ENCODE measurements at places on chromosomes 1 and 21.

GRCh38 chr1:156308078-156308477 is 9.0 kb upstream of the VHLL start:
- no peak for DNase-seq

- no peak for DNase-seq
These were observed 133.7 kb upstream of the RUNX3 start for GRCh38 chr1:25063591-25064416.

DNA sequence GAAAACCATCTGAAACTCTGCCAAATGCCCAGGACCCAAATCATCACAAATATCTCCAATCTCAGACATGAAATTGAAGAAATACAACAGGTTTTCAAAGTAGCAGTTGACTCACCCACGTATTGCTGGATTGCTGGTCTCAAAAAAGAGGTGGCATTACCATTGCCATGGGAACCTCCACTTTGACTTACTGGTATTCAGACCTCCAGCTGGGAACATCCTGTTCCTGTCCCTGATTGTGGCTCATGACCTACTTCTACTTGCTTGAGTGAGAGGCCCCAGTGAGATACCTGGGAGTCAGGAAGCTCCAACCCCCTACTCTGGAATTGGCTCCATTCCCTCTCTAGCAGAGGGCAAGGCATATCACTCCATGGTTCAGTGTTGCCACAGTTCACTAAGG is 64.6 kb downstream of the NMNAT2 start:
- no peak for DNase-seq

DNA sequence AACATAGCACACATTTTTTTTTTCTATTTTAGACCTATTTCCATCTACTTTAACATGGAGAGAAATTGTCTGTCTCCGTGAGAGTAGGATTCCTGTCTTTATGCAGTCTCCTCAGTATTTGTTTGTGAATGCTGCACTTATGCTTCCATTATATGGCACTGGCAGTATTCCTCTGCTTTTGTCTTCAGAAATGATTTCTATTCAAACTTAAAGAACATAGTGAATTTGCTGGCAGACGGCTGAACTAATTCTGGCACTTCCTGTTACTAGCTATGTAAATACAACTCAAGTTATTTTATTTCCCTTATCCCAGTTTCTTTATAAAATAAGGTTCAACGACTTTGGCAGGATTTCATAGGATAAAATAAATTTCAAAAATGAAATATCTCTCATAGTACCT is 45.3 kb downstream of the KCTD3 start:
- no peak for DNase-seq

DNA sequence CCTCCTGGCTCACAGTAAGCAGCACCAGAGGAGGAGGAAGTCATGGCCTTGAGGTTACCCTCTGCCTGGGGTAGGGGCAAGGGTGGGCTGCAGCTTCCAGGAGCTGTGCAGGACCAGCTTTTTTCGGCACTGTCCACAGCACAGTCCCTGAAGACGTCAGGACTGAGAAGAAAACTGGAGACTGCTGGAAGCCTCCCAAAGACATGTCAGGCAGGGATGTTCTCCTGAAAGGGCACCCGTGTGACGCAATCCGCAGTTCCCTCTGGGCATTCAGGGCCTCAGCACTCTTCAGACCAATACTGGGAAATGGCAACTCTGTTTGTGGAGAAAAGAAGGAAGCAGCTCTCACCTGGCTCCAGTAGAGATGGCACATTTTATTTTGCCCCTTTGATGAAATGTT is 64.8 kb upstream of the TENT5C start:
- DNase-seq, result no peak

DNA sequence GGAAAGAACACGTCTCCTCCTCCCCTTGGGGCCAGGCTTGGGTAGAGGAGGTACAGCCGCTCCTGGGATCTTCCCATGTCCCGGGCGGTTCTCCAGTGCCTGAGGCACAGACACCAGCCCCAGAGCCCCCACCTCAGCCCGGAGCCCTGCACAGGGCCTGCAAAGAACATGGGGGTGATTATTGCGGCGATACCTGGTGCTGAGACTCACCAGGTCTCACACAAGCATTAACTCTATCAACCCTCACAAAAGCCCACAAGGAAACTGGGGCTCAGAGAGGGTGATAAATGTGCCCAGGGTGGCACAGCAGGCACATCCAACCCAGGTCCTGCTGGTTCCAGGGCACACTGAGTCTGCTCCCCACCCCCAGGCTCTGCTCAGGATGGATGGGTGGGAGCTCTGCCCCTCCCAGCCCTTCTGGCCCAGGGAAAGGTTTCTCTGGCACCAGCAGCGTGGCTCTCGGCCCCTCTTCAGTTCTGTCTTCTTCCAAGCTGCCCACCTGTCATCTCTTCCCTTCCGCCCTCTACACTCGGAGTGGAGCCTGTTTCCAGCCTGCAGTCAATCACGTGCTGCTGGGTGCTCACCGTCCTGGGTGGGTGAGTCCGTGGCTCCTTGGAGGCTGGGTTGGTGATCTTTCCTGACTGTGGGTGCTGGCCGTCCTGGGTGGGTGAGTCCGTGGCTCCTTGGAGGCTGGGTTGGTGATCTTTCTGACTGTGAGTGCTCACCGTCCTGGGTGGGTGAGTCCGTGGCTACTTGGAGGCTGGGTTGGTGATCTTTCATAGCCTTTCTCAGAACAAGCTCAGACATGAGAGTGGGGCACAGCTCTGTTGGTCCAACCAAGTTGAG is 53.6 kb upstream of the AJAP1 start:
- DNase-seq, result no peak

DNA sequence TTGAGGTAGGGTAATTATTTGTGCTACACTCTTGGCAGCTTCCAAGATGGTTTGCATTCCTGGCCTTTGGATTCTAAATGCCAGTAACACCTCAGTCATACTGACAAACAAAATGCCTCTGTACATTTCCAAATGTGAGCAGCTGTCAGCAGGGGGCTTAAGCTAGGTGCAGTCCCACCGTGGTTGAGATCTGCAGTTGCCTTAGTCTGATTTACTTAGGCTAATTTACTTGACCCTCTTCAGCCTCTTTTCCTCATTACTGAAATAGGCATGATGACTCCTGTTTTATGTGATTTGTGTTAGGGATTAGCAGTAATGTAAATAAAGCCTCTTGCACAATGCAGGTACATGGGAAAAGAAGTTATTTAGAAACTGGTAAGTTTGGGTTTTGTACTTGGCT is 13.5 kb upstream of the SPATA1 start:
- no peak for DNase-seq

GRCh38 chr1:22814176-22815042 is 103.8 kb downstream of the EPHB2 start:
- no peak for DNase-seq

DNA sequence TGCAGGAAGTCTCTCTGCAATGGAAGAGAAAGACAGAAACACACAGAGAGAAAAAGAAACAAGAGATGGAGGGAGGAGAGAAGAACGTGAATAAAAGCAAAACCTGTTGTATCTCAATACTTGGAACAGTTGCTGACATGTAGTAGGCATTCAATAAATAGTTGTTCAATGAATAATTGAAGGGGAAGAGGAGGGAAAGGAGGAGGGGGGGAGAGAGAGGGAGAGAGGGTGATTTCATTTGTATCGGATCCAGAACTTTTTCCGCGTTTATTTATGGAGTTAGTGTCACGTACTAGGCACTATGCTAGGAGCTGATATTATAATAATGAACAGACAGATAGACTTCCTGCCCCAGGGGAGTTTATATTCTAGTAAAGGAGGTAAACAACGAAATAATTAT is 144.1 kb downstream of the OMA1 start:
- DNase-seq, result no peak

- peak; percentile 28 for DNase-seq
These were observed 9.7 kb upstream of the KRTAP7-1 start for GRCh38 chr21:30839304-30839703.
